ENCODE measurements at places on chromosomes 4 and X. TPM values are rescaled to one million over a fixed set of nuclear protein-coding genes. Genes with fewer than 3 reads are reported as not detected.

DNA sequence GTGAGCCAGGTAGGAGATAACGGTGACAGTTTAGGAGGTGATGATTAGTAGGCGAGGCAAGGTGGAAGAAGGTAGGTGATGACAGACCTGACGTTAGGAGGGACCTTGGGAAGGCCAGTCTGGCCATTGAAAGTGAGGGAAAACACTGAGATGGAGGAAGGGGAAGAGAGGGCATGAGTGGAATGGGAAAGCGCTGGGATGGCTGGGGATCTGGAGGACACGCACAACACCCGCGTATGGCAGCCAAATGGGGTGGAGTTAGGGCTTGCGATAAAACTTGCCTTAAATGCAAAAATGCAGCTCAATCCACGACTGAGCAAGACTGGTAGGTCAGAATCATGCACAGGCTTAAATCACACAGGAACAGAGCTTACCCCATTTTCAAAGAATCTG, 605 bp upstream of the CDKL2 start:
- peak overlapping the region; percentile 57 for H3K4me3 ChIP-seq
- no peaks in the 10 kb centered on the region for H3K36me3 ChIP-seq
- H3K27ac ChIP-seq: no peak overlapping the region

- no peak overlapping the region for H3K4me3 ChIP-seq
- H3K27ac ChIP-seq: no peak overlapping the region
- no peak for DNase-seq
- no peaks in the 10 kb centered on the region for H3K36me3 ChIP-seq
- H3K4me1 ChIP-seq: no peaks in the 10 kb centered on the region
These were observed 225.8 kb upstream of the ETNPPL start for GRCh38 chr4:108988464-108989195.

DNA sequence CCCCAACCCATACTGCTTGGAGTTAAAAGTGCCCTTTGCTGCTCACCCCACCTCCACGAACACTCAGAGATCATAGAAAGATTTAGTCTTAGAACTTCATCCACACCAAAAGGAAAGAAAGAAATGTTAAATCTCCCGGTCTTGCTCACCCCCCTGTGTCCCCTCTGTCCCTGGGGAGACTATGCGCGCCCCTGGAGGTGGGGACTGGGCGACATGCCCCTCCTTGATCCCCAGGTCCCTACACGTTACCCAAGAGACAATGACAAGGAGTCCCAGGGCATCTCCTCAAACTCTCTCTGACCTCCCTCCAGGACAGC, 620 bp downstream of the ITM2A start:
- no peak for DNase-seq
- no peaks in the 10 kb centered on the region for H3K36me3 ChIP-seq
- no peaks in the 10 kb centered on the region for H3K27me3 ChIP-seq
- H3K4me3 ChIP-seq: peak overlapping the region; percentile 35

Gene SERTM2
- not detected for total RNA-seq

GRCh38 chr4:106172861-106173260, 143.1 kb downstream of the TBCK start:
- no peak for DNase-seq
- H3K27me3 ChIP-seq: no peaks in the 10 kb centered on the region
- no peak overlapping the region for H3K4me3 ChIP-seq

DNA sequence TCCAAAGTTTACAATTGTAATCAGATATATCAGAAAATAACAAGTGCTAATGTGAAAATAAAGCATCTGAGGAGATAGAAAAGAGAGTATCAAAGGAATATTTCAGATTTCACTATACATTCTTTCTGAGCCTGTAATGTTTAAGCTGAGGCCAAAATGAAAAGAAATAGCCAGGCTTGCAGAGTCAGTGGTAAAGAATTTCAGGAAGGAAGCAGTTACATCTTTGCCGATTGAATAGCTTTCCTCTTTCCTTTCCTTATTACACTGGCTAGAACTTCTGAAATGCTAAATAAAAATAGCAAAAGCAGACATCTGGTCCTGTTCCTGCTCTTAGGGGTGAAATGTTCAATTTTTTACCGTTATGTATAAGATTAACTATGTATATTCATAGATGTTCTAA, 1441.6 kb upstream of the PCDH7 start:
- no peaks in the 10 kb centered on the region for H3K36me3 ChIP-seq
- no peak overlapping the region for H3K27ac ChIP-seq
- H3K4me1 ChIP-seq: no peaks in the 10 kb centered on the region
- no peaks in the 10 kb centered on the region for H3K27me3 ChIP-seq

GRCh38 chr4:119657111-119657611, 28.6 kb upstream of the PDE5A start:
- no peak overlapping the region for H3K4me3 ChIP-seq
- no peak for DNase-seq
- no peaks in the 10 kb centered on the region for H3K27me3 ChIP-seq
- H3K4me1 ChIP-seq: no peaks in the 10 kb centered on the region

Gene TEX11
- total RNA-seq: not detected

Gene ADGRG2
- 0.16 TPM for total RNA-seq

Gene CCDC158
- not detected for total RNA-seq

DNA sequence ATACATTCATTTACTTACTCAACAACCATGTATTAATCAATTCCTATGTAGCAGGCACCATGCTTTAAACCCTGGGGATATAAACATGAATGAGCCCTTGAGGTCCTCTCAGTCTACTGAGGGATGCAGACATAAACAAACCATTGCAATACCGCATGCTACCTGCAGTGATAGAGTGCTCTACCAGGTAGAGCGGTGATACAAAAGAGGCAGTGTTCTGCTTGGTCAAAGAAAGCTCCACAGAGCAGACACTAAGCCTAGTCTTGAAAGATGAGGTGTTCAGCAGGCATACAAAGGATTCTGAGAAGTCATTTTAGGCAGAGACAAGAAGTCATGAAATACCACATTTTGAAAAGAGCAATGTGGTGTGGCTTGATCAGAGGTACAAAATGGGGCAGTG, 26.9 kb upstream of the AMOT start:
- no peaks in the 10 kb centered on the region for H3K4me1 ChIP-seq
- H3K36me3 ChIP-seq: no peaks in the 10 kb centered on the region
- no peak overlapping the region for H3K27ac ChIP-seq
- no peaks in the 10 kb centered on the region for H3K27me3 ChIP-seq
- no peak for DNase-seq

DNA sequence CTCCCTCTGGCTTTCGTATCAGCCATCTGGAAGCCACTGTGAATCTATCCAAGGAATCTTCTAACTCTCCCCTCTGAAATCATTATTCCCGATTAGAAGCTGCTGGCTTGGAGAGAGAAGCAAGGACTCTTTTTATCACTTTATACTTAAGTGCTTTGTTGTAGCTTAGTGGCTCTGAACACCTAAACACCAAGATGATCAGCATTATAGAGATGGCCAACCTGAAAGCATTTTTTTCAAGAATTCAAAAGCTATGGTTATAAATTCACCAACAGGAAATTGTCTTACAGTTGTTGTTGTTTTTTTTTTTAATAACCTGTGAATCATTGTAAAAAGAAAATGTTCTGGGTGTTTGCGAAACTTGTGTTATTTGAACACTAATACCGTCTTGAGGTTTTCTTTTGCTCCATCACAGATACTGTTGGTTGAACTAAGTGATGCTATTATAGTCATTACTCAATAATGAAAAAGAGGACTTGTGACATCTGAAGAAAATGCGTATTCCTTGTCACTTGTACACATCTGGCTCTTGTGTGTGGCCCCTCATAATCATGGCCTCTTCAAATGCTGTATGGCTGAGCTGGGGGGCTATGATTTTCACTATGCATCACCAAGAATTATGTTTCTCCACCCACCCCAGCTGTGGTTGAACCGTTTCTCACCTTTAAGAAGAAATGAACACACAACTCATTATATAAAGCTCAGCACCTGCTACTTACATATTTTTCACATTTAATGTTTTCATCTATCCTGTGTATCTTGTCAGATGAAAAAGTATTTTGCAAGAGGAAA, 11.8 kb upstream of the SMIM43 start:
- H3K27ac ChIP-seq: no peak overlapping the region
- no peak for DNase-seq
- H3K4me1 ChIP-seq: no peaks in the 10 kb centered on the region
- H3K27me3 ChIP-seq: no peaks in the 10 kb centered on the region
